ENCODE measurements at places on chromosomes 3 and 15. TPM values are rescaled to one million over a fixed set of nuclear protein-coding genes. Genes with fewer than 3 reads are reported as not detected.

PYGO1 gene
- total RNA-seq = 53.1 TPM

AHSG gene
- total RNA-seq = 0.23 TPM

CAPN3 gene
- 2.5 TPM for total RNA-seq

HESX1 gene
- total RNA-seq = not detected

STRIT1 gene
- 2.1 TPM for total RNA-seq

TMCO5A gene
- total RNA-seq = not detected

SLC6A20 gene
- 5.1 TPM for total RNA-seq

ACAN gene
- total RNA-seq = 3.0 TPM

MYEF2 gene
- 140 TPM for total RNA-seq

CCDC71 gene
- 13.8 TPM for total RNA-seq

GOLGA6B gene
- total RNA-seq = not detected

IQCH gene
- 7.8 TPM for total RNA-seq

Data from diencephalon (tissue), 1 donor.